Memory B cell (primary cell): ENCODE measurements at places on chromosomes 16 and 17.

DNA sequence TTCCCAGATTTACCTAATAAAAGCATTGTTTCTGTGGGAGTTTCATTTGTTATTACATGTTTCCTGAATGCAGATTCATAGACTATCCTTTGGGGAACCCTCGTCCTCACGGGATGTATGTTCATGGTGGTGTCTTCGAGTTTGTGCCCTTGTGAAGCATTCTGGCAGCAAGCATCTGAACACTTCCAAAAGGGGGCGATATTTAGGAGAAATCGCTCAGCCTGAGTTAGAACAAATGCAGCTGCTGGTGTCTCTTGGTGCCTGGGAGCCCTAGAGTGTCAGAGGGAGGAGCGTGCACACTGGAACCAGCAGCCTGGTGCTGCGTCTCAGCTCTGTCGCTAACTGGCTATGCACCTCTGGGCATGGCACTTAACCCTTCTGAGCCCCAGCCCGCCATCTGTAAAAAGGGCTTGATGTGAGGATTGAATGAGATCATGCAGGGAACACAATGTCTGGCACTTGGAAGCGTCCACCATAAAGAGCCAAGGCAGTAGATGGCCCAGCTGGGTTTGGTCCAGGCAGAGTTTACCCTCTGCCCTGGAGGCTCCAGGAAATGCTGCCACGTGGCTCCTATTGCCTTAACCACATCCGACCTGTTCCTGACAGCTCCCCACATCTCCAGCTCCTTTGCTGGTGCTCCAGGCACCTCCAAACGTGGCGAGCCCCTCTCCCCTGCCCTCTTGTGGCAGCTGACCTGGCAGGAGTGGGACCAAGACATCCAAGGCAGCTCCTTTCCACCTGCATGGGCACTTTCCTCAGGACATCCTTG is 25.0 kb upstream of the C16orf78 start:
- DNase-seq: no peak

DNA sequence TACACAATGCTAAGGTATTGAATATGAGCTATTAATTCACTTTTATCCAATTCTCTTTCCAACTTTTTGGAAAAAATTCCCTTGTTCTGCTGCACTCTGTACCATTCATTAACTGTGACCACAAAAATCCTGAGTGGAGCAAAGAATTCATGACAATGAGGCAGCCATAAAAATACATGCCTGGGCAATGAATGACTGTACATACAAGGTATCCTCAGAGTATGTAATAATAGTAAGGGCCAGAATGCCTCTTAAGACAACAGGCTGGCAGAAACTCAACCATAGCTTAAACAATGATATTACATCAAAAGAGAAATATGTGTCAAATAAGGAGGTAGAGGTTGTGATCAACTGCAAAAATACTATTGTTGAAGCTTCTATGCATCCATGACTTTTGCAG is 74.7 kb upstream of the CA10 start:
- no peak for DNase-seq

GRCh38 chr16:77548766-77549165 is 113.9 kb upstream of the ADAMTS18 start:
- DNase-seq: no peak

GRCh38 chr16:28930652-28931051 is 1.1 kb upstream of the CD19 start:
- DNase-seq: peak; percentile 37

- no peak for DNase-seq
These were observed 30.5 kb downstream of the CNGB1 start for GRCh38 chr16:57940382-57940966.

DNA sequence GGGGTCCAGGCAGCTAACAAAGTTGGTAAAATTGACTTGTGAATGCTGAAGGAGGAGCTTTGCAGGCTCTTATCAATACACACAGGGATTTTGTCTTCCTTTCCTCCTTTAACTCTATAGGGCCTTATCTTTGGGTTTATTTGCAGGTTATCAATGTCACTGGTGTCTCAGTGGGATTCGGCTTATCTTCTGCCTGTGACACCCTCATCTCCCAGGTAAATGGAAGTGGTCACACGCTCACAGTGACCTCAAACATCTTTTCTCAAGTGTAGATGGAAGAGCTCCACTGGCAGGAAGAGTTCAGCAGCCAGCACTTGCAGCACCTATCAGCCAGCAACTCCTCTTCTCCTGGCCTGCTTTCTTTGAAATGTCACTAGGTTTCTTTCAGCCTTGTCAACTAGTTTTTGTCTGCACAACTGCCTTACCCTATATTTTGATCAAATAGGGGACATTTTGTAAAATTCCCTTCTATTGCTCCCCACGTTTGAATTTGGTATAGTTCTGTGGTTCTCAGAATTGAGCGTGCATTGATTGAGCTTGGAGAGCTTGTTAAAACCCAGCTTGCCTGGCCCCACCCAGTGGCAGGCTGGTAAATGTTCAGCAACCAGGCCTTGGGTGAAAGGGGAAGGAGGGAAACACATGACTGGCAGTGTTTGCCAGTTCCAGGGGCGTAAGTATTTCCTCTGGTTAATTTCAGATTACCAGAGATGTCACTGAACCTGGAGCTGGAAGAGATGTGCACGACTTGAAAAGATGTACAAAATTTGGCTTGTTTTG is 12.8 kb downstream of the SLC47A1 start:
- no peak for DNase-seq

GRCh38 chr16:30663820-30664219 is 5.6 kb downstream of the FBRS start:
- no peak for DNase-seq

GRCh38 chr16:11405331-11406176 is 60.3 kb downstream of the RMI2 start:
- peak; percentile 51 for DNase-seq

GRCh38 chr16:85258629-85259028 is 146.4 kb upstream of the CIBAR2 start:
- no peak for DNase-seq

DNA sequence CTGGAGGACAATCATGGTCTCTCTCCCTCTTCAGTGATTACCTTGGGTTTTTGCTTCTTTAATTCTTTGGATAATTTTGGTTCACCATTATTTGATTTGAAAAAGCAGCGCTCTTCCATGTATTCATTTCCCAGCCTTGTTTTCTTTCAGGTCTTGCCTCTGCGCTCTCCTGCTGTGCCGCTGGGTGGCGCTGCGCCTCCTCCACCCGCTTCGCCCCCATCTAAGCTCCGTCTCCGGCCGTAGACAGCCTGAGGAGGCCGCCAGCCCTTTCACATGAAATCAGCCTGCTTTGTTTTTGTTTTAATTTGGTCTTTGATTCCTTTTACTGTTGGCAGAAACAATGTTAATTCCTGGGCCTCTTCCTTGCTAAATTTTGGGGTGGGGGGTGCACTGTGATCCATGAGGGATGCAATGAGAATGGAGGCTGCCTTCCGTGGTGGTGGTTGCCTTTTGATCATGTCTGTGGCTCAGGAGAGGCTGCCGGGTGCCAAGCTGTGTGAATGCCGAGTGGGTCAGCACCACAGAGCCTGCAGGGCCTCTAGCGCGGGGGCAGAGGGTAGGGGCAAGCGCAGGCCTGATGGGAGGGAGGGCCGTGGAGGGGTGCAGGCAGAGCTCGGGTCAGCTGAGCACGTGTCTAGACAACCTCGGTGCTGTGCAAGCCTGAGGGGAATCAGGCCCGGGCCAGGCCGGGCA is 64.1 kb downstream of the PLD6 start:
- no peak for DNase-seq

DNA sequence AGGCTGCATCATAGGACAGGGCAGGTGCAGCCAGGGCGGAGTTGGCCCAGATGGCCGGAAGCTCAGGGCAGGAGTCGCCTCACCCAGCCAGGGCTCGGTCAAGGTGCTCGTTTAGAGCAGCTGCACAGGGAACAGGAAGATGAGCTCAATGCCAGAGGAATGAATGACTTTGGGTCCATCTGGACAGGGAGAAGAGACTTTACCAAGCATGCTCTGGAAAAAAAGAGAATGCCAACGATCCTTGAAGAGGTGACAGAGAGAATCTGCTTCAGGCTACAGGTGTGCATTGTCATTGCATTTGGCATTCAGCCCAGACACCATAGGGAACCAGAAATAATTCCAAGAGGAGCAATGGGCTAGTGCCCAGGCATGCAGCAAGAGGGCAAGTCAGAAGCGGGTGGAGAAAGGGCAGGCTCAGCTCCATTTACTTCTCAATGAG is 6.7 kb upstream of the MPP3 start:
- no peak for DNase-seq

DNA sequence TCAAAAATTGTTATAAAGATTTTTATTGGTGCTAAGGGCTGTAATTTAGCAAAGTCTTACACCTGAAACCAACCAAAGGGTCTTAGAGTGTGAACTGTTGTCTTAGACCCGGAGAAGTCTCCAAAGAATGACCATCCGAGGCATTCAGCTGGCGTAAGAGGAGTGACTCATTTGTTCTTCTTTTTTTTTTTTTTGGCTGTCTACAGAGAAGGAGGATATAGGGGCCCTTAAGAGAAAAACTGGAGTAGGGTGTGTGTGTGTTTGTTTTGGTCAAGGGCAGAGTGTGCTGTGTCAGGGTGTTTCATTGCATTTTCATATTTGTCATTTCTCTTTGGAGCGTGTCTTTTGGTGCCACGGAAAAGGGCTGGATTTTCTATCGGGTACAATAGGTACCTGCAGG is 508.0 kb downstream of the WWOX start:
- no peak for DNase-seq

DNA sequence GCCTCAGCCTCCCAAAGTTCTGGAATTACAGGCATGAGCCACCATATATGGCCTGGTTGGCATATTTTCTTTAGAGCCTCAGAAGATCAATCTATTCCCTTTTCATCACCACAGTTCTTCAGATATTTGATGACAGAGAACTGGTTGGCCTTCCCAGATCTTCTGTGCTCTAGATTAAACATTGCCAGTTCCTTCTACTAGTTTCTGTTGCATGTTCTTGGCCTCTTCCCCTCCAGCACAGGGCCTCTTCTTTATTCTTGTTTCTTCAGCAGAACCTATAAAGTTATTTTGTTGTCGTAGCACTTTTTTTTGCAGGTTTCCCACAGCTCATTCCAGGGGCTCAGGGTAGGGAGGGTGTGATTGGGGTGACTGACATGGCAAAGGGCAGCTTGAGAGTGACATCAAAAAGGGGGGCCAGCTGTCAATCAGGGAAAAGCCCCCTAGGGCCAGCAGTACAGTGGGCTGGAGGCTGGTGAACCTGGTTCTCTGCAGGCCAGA is 9.3 kb downstream of the CHD9 start:
- DNase-seq: no peak

DNA sequence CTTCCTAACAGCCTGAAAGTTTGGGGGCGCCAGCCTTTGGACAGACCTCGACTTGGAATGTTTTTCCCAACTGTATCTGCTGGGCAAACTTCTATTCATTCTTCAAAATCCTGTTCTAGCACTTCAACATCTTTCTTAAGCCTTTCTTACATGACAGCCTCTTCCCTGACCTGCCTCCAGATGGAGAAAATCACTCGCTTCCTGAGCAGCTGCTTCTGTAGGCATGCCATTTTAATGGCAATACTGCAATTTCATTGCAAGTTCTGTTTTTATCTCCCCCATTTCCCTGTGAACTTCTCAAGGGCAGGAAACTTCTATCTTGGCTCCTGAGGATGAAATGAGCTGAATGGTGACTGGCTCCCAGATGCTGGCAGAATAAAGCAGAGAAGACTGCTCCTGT is 128.8 kb upstream of the ASIC2 start:
- no peak for DNase-seq

- DNase-seq: no peak
These were observed 17.1 kb downstream of the GNA13 start for GRCh38 chr17:65039336-65039988.

DNA sequence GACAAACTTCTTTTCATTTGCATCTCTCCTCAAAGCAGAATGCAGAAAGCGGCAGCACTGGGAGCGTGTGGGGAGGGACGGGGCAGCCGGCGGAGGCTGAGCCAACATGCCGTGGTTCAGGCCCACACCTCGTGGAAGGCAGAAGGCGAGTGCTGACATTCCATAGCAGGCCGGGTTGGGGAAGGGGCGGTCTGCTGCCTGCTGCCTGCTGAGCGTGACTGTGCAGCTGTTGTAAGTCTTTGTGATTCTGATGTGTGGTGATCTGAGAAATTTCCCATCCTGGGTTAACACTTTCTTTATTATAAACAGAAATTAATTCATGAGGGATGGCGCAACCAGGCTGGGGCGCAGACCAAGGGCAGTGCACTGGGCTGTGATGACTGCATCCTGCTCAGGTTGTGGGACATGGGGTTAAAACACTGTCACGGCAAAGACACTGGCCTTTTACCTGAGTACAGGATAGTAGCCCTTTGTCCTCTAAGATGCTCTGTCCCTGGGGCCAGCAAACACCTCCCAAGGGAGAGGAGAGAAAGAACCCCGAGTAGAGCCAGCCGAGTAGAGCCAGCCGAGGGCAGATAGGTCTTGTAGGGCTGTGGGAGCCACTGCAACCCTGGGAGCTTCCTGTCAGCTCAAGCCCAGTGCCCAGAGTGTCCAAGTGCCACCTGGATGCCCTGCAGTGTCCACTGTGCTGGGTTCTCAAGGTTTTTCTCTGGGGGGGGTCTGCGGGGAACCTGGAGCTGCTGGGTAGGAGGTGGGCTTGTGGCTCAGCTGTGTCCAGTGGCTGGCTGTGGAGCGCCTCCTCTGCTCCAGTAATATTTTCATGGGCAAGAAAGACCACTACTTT is 8.8 kb upstream of the DNASE1 start:
- no peak for DNase-seq

DNA sequence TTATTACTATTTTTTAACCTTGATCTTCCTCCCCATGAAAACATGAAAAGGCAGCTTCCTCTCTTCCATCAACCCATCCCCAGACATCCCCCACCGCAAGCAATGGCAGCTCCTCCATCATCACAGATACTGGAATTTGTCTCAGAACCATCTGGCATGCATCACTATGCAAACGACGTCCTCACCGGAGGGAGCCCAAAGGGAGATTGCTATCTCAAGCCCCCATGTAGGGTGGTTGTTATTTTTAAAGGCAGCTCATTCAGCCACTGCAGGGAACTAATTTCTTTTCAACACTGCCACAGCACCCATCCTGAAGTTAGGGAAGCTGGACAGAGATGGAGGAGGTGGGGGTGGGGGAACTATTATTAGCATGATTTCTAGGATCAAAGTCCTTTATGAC is 222.5 kb downstream of the FOXL1 start:
- no peak for DNase-seq

GRCh38 chr17:15492791-15493692 is 25.6 kb upstream of the CDRT4 start:
- no peak for DNase-seq

DNA sequence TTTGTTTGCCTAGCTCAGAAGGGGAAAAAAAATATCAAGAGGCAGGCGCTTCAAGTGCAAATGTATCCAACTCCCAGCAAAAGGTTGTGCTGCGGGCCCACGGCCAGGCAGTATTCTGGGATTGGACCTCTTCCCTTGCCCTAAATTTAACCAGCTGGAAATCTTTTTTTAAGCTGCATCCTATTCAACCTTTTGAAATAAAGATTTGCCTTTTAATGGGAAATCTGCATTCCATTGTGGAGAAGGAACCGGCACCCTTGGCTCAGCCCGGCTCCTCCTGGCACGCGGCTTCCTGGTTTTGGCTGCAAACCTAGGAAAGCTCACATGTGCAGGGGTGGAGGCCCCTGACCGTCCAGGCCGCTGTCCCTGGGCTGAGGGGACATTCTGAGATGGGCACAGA is 38.8 kb upstream of the ENPP7 start:
- DNase-seq: no peak

GRCh38 chr17:48162306-48162934 is 54.9 kb downstream of the SNX11 start:
- no peak for DNase-seq

GRCh38 chr17:78977997-78978973 is 1.4 kb downstream of the LGALS3BP start:
- DNase-seq: no peak
